Stimulated activated CD4-positive, alpha-beta T cell treated with anti-CD3 and anti-CD28 coated beads, Interleukin-12 subunit alpha, Interleukin-12 subunit beta, amount 100 ng/mL, for 48 hours (primary cell): ENCODE measurements at places on chromosomes 6 and 20.

- DNase-seq: no peak
These were observed 23.2 kb downstream of the GLYATL3 start for GRCh38 chr6:49522710-49523593.

GRCh38 chr6:2798586-2799134 is 33.5 kb downstream of the WRNIP1 start:
- no peak for DNase-seq

DNA sequence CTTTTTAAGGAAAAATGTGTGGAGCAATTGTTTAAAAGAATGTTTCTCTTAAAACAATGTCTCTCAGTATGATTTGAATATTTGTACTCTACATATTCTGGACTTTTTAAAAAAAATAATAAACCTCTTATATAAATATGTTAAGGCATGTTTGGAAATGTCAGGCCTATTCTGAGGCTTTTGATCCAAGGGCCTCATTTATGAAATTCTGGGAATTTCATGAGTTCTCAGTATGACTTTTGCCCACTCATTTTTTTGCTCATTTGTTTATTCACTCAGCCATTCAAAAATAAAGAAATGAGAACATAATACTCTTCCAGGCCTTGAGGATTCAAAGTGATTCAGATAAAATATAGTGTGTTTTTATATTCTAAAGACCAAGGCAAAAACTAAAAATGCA is 60.4 kb downstream of the DOK5 start:
- DNase-seq: no peak

- DNase-seq: no peak
These were observed 252.0 kb upstream of the JAG1 start for GRCh38 chr20:10925767-10926166.

DNA sequence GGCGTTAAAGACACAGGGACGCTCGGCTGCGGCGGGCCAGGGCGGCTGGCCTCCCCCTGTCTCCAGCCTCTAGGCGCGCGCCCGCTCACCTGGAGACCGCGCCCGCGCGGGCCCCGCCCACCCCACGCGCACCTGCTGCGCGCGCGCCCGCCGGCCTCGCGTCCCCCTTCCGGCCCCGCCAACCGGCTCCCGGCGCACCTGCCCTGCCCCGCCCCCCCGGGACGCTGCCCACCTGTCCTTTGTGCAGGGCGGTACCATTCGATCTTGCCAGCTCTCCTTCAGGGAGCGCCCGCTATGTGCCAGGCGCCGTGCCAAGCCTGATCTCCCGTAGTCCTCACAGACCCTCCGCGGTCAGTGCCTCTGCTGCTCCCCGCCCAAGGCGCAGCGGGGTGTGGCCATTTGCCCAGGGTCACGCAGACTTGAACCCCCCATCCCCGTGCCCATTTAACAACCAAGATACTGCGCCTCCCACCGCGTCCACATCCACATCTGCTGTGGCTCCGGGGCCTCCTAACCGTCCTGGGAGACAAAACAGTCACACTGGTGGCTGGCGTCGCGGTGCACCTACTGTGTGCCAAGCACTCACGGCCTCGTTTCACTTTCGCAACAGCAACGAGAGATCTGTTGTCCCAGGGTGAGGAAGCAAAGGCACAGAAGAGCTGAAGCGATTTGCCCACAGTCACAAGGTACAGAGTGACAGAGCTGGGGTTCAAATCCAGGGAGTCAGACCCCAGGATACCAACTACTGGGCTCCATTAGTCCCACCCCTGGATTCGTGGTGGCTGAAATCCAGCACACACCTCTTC is 48.1 kb downstream of the NOL4L start:
- no peak for DNase-seq

DNA sequence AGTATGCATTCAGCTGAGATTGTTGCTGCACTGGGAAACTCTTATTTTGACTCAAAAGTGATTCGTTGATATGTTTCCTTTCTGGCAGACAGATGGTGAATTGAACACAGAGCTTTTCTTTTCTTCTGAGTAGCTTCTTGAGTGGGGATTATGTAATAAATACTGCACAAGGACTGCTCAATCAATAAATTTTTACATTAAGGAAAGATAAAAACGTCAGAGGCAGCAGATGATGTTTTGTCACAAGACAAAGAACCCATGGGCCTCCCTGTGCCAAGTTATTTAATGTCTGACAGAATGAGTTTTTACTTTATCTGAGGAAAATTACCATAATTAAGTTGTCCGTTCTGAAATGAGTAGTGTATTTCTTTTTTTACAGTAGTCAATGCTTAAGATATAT is 460.3 kb downstream of the UTRN start:
- DNase-seq: no peak

DNA sequence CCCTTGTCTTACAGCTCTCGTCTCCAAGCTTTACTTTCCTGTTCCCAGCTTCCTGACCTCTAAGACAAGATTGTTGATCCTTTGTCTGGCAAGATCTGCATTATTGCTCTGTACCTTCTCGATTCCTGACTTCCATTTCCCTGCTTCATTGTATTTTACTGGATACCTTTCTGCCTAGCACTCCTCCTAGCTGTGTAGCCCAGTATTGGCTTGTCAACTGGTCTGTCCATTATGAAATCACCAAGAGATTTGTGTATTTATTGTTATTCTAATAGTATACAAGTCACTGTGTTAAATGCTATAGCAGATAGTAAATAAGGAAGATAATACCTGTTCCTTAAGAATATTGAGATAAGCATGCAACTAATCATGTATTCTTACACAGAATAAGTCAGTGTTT is 305.4 kb downstream of the CDKAL1 start:
- no peak for DNase-seq

- DNase-seq: no peak
These were observed 200.6 kb downstream of the GMPR start for GRCh38 chr6:16438718-16439591.

GRCh38 chr20:38536310-38536709 is 44.7 kb upstream of the ADIG start:
- no peak for DNase-seq
